ENCODE measurements at places on chromosomes 6 and 20.

- no peak for DNase-seq
Measured at GRCh38 chr6:96582436-96582835, 19.5 kb downstream of the FHL5 start.

- DNase-seq, result no peak
Measured at GRCh38 chr6:106155219-106155830, 69.2 kb downstream of the PRDM1 start.

- DNase-seq, result no peak
Measured at GRCh38 chr6:69135927-69136326, 500.8 kb downstream of the ADGRB3 start.

GRCh38 chr6:132526461-132526860, 11.6 kb upstream of the TAAR9 start:
- no peak for DNase-seq

DNA sequence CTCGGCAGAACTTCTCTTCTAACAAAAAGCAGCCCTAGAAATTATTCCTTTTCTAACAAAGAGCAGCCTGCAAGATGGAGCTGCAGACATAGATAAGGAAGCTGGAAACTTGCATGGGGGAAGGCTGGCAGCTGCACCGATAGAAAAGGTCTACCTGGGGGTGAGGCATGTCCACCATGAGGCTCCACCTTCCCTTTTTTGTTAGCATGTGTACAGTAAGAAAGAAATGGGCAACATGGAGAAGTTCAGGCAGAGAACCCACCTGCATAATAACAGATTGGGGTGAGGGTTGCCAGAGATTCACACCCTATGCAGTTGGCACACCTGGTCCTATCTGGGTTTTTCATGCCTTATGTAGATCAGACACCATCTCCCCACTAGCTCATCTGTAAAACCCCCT, 25.4 kb downstream of the ZNF311 start:
- no peak for DNase-seq

GRCh38 chr6:48766349-48766748, 655.4 kb upstream of the PTCHD4 start:
- DNase-seq, result no peak

- no peak for DNase-seq
Measured at GRCh38 chr6:38039502-38039901, 220.0 kb downstream of the ZFAND3 start.

DNA sequence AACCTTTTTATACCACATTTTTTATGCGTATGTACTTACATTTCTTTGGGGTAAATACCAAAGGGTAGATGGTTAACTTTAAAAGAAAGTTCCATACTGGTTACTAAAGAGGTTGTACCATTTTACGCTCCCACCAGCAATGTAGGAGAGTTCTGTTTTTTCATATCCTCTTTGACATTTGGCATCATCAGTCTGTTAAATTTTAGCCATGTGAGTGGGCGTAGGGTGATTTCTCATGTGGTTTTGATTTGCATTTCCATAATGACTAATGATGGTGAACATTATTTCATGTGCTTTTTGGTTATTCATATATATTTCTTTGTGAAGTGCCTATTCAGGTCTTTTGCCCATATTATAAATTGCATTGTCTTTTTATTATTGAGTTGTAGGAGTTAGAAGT, 194.2 kb downstream of the PRL start:
- DNase-seq, result no peak

GRCh38 chr20:7366189-7366588, 574.1 kb downstream of the HAO1 start:
- no peak for DNase-seq

- no peak for DNase-seq
Measured at GRCh38 chr6:127148511-127148910, 30.0 kb downstream of the RSPO3 start.

DNA sequence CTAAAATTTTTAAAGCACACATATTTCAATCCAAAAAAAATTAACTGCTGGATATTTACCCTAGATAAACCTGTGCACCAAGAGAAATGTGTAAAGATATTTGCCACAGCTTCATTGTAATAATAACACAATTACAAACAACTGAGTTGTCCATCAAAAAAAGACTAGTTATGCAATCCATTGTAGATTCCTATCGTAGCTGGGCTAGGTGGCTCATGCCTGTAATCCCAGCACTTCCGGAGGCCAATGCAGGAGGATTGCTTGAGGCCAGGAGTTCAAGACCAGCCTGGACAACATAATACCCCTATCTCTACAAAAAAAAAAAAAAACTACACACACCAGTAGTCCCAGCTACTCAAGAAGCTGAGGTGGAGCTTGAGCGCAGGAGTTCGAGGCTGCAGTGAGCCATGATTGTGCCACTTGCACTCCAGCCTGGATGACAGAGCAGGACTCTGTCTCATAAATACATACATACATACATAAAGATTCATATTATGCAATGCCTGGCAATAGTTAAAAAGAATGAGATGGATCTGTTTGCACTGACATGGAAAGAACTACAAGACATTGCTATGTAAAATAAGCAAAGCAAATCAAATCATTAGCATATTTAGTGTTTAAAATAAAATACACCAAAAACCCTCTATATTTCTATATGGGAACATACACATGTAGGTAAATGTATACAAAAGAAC, 56.5 kb upstream of the CCDC28A start:
- no peak for DNase-seq

DNA sequence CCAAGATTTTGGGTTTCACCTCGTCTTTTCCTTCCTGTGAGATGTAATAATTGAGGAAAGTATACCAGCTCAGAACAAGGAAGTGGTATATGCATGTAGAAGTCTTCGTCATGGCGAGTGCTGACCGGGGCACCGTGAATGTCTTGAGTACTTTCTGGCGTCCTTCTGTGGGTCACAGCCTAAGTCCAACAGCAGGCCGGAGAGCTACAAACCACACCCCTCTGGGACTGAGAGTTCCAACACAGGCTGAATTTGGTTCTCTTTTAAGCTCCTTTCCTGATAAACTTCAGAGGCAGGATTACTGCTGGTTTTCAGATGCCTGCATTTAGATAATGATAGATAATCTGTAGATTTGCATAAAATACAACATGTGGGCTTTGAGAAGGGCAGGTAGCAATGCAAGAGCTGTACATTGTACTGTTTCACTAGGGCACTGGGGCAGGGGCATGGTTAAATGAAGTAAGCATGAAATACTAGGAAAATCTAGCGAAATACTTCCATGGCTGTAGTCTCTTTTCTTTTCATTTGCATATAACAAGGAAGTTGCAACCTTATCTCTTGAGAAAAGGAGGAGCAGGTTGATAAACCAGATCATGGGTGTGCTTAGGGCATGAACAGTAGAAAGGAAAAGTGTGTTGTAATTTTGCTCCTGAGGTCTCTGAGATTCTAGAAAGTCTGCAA, at the start of gene ADTRP:
ADTRP (minus strand) TSS at position 156 of the 681 bp plus-strand sequence; CDS start at position 112, 44 bp downstream.
- DNase-seq, result no peak

- no peak for DNase-seq
Measured at GRCh38 chr6:33620158-33620855, 815 bp upstream of the ITPR3 start.

Data from NCI-H446 treated with DMSO at 0.1 percent for 48 hours (cell line).